C1 segment of cervical spinal cord (tissue), 14 donors: ENCODE measurements at places on chromosomes 2 and 18.

GRCh38 chr2:216281876-216282275 lies 90.4 kb downstream of the MARCHF4 start:
- DNase-seq: no peak

DNA sequence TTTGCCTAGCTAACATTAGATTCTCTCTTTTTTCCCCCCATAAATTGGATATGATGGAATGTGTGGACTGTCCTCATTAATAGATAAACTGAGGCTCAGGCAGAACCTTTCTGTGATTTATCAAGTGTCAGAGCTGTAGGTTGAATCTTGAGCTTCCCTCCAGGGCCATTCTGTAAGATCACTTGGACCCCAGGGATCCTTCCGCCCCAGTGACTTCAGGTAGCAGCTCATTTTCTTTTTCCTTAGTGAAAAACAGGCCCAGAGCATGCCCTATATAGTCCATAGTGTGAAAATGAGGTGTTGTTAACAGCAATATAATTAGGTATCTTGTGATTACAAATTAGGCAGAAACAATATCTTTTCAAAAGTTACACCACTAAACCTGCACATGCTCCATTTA lies 269.7 kb downstream of the ZNF385B start:
- DNase-seq: no peak

DNA sequence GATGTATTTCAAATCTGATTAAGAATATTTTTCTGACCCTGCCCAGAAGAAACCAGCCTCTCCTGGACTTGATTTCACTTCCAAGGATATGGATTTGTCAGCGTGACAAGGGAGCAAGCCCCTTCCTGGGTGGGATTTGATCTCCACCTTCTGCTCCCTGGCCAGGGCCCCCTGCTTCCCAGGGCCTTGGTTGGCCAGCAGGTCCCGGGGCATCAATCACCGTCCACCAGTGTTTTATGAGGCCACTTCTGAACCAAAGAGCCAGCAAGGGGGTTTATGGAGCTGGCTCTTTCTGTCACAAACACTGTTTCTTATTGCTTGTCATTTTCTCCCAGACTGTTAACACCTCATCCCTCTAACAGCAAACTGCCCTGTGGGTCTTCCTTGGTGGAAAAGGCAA lies 320.5 kb upstream of the SKOR2 start:
- no peak for DNase-seq

DNA sequence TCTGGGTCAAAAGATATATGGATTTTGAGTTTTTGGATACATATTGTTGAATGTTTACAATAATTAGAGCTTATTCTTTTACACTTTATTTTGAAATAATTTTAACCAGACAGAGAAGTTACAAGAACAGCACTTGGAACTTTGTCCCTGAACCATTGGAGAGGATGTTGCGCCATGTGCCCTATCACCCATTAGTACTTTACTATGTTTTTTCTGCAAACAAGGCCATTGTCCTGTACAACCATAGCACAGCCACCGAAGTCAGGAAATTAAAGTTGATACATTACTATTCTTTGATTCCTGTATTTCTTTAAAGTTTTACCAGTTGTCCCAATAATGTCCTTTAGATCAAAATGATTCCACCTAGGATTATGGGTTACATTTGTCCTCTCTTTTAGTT lies 188.8 kb downstream of the ACKR3 start:
- no peak for DNase-seq

GRCh38 chr2:68709421-68709911 lies 25.1 kb upstream of the ARHGAP25 start:
- no peak for DNase-seq
